Nephron progenitor cell (in vitro differentiated cells): ENCODE measurements at places on chromosomes 5 and 9.

- no peak overlapping the region for H3K4me3 ChIP-seq
- no peak overlapping the region for H3K27ac ChIP-seq
- no peak for DNase-seq
- no peaks in the 10 kb centered on the region for H3K36me3 ChIP-seq
- H3K27me3 ChIP-seq: peaks cover 2% of the 10 kb centered on the region
- peaks cover 75% of the 10 kb centered on the region for H3K4me1 ChIP-seq
These were observed 22.6 kb downstream of the B4GALT1 start for GRCh38 chr9:33144551-33144950.

- no peak overlapping the region for H3K27ac ChIP-seq
- no peak for DNase-seq
- peaks cover 31% of the 10 kb centered on the region for H3K36me3 ChIP-seq
- peaks cover 16% of the 10 kb centered on the region for H3K27me3 ChIP-seq
- H3K4me3 ChIP-seq: no peak overlapping the region
These were observed 3.3 kb downstream of the SHISAL2B start for GRCh38 chr5:64693636-64694035.

GRCh38 chr9:37449862-37450632 is 15.2 kb downstream of the ZBTB5 start:
- peaks cover 3% of the 10 kb centered on the region for H3K27me3 ChIP-seq
- peaks cover 50% of the 10 kb centered on the region for H3K36me3 ChIP-seq
- no peak for DNase-seq
- H3K4me1 ChIP-seq: peaks cover 7% of the 10 kb centered on the region

DNA sequence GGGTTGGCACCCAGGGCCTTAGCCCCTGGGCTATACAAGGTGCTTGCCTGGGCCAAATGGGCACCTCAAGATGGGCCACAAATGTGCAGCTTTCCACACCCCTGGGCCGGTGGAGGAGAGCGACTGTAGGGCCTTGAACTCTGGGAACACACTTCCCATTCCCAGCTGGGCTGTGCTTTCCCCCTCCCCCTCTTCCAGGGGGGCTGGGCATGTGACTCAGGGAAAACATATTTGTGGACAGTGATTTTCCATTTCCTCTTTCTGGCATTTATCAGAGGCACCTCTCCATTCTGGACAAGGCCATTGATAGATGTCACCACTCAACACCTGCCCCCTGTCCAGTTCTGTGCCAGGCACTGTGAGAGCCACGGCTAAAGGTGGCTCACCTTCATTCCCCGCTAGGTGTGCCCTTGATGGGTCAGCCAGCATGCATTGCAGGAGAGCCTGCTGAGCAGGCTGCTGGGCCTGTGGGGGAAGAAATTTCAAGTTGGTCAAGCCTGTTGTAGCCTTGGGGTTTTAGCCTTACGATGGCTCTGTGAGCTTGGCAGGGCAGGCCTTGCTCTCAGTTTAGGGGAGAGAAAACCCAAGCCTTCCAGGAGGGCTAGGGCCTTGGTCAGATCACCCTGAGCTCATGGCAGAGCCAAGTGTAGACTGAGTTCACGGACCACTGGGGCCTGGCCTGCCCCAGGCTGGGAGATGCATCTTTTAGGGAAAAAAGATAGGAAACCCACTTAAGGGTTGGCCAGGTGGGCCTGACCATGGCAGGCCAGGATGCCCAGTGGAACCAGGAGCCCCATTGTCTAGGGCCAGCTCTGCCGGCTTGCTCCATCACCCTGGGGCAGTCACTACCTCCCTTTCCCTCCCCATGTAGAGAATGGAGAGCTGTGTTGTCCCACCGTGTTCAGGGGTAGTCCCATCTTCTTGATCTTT is 113.9 kb downstream of the DAB2IP start:
- DNase-seq: no peak
- H3K27me3 ChIP-seq: no peaks in the 10 kb centered on the region
- peaks cover 32% of the 10 kb centered on the region for H3K36me3 ChIP-seq
- no peaks in the 10 kb centered on the region for H3K4me1 ChIP-seq

- peaks cover 5% of the 10 kb centered on the region for H3K36me3 ChIP-seq
- H3K4me1 ChIP-seq: peaks cover 4% of the 10 kb centered on the region
These were observed 46.2 kb upstream of the FCN2 start for GRCh38 chr9:134834217-134834956.

GRCh38 chr9:27595733-27596132 is 22.5 kb upstream of the C9orf72 start:
- DNase-seq: no peak
- H3K36me3 ChIP-seq: no peaks in the 10 kb centered on the region
- H3K27me3 ChIP-seq: no peaks in the 10 kb centered on the region
- H3K27ac ChIP-seq: no peak overlapping the region
- H3K4me1 ChIP-seq: peaks cover 7% of the 10 kb centered on the region
- H3K4me3 ChIP-seq: no peak overlapping the region

DNA sequence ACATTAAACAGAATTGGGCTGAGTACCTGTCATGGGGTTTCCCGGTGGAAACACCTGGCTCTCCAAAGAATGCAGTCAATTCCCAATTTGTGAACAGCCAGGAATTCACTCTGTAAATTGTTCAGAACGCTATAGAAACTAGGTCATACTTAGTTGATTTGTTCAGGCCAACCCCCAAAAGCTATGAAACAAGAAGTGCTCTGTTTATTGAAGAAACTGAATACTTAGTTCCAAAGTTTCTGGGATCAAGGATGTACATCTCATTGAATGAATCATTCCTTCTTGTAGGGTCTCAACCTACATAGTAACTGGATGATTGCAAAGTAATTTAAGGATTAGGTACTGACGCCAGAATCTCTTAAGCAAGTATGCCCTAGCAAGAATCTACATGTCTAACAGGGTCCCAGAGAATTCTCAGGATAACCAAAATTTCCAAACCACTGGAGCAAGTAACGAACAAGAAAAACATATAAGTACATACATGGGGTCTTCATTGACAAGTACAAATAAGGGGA is 659 bp upstream of the TUSC1 start:
- no peaks in the 10 kb centered on the region for H3K27me3 ChIP-seq
- no peak for DNase-seq
- H3K4me3 ChIP-seq: no peak overlapping the region
- H3K4me1 ChIP-seq: no peaks in the 10 kb centered on the region
- H3K36me3 ChIP-seq: no peaks in the 10 kb centered on the region

GRCh38 chr9:113919871-113920270 is 43.8 kb downstream of the ZNF618 start:
- peaks cover 56% of the 10 kb centered on the region for H3K36me3 ChIP-seq
- DNase-seq: no peak
- no peaks in the 10 kb centered on the region for H3K27me3 ChIP-seq
- H3K4me1 ChIP-seq: peaks cover 19% of the 10 kb centered on the region
- peak overlapping the region; percentile 44 for H3K27ac ChIP-seq

DNA sequence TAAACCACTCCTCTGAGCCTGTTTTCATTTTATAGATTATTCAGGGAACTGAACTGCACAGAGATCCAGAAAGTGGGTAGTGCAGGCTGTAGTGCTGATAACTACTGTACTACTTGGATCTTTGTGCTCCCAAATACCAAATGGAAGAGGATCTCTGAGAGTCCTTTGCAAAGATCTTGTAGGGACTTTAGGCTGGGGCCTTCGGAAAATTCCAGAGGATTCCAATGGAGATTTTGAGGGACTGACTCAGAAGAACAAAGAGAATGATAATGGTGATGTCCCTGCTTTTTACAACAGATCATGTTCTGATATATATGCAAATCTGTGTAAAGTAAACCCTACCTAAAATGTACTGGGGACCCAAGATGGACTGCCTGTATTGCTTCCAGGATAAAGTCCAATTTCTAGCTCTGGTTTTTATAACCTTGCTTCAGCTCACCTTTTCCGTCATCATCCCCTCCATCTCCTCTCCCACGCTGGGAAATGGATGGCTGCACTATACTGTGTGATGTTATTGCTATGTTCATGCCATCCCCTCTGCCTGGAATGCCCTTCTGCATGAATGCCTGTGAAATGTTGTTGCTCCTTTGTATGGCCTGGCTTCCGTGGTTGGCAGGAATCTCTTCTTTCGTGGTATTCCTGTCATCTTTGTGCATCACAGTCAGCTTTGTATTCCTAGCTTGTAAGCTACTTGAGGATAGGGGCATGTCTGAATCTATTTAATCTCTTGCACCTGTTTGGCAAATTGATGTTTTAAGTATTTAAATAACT is 9.7 kb upstream of the PSMD5 start:
- no peak overlapping the region for H3K27ac ChIP-seq
- peaks cover 2% of the 10 kb centered on the region for H3K27me3 ChIP-seq
- H3K4me1 ChIP-seq: peaks cover 10% of the 10 kb centered on the region
- no peaks in the 10 kb centered on the region for H3K36me3 ChIP-seq
- H3K4me3 ChIP-seq: no peak overlapping the region

DNA sequence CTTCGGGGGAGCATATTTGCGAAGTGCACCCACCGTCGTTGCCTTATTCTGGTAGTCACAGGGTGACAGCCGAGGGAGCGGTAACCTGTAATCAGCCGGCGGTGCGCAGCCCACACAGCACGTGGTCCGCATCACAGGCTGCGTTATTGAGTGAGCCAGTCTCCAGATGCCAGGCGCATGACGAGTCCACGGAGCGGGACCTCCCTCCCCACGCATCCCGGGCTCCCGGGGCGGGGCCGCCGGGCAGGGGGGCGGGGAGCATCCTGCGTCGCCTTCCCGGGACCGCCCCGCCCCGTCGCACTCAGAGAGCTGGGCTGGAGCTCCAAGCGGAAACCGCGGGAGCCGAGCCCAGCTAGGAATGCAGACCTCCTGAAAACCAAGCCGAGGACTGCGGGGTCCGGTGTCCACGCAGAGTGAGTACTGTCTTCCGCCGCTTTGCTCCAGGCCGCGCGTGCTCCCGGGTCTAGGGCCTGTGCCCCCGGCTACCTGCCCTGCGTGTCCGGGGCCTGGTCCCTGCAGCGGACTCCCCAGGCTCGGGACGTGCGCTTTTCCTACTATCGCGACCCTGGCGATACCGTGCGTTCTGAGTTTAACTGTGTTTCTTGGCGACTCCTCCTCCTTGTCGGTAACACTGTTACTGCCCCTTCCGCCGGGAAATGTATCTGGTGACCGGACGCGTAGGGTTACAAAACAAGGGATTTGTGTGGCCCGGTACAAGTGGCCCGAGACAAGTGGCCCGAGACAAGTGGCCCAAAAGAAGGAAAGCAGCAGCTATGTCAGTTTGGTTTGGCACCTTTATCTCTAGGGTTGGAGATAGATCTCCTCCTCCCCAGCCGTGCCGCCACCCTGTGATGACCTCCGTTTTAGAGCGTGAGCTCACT is 40.6 kb downstream of the CAST start:
- H3K36me3 ChIP-seq: no peaks in the 10 kb centered on the region
- H3K27ac ChIP-seq: peak overlapping the region; percentile 90
- peaks cover 27% of the 10 kb centered on the region for H3K27me3 ChIP-seq

GRCh38 chr9:37410969-37411785 is 11.3 kb upstream of the GRHPR start:
- DNase-seq: no peak
- no peak overlapping the region for H3K27ac ChIP-seq
- H3K4me3 ChIP-seq: no peak overlapping the region
- peaks cover 36% of the 10 kb centered on the region for H3K4me1 ChIP-seq
- peaks cover 7% of the 10 kb centered on the region for H3K27me3 ChIP-seq

- H3K36me3 ChIP-seq: no peaks in the 10 kb centered on the region
- H3K4me3 ChIP-seq: no peak overlapping the region
- peaks cover 4% of the 10 kb centered on the region for H3K27me3 ChIP-seq
- H3K4me1 ChIP-seq: peaks cover 16% of the 10 kb centered on the region
- H3K27ac ChIP-seq: no peak overlapping the region
- DNase-seq: no peak
These were observed 32.5 kb upstream of the N4BP3 start for GRCh38 chr5:178080618-178081410.

DNA sequence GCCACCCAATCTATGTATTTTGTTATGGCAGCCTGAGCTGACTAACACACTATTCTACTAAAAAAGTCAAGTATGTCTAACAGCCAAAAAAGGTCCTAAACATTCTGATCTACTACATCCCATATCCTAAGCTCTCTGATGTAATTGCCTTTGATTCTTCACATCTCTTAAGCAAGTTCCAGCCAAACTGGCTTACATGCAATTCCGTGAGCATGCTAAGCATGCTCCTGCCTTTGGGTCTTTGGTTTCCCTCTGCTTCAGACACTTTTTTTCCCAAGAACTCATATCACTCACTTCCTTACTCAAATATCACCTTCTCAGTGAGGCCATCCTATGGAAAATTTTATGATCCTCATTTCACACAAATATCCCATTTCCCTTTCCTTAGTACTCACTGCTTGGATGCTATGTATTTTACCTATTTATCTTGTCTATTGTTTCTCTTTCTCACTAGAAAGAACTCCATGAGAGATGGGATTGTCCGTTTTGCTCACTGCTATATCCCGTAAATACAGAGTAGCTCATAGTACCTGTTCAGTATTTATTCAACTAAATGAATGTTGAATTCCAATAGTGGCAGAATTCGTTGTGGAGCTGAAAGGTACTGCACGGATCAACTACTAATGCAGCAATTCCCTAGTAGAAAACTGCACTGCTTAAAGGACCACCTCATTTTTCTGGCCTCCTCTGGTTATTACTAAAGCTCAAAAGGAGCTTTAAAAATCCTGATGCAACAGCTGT is 2.3 kb upstream of the SLC12A2 start:
- peaks cover 2% of the 10 kb centered on the region for H3K27me3 ChIP-seq
- peaks cover 48% of the 10 kb centered on the region for H3K4me1 ChIP-seq
- H3K4me3 ChIP-seq: peak overlapping the region; percentile 91
- no peak for DNase-seq
- peaks cover 5% of the 10 kb centered on the region for H3K36me3 ChIP-seq
- H3K27ac ChIP-seq: peak overlapping the region; percentile 14

GRCh38 chr9:131410044-131410491 is 16.2 kb downstream of the PRRC2B start:
- peaks cover 44% of the 10 kb centered on the region for H3K4me1 ChIP-seq
- peaks cover 12% of the 10 kb centered on the region for H3K27me3 ChIP-seq
- no peak overlapping the region for H3K4me3 ChIP-seq
- no peak for DNase-seq

GRCh38 chr9:26684029-26684428 is 208.6 kb downstream of the CAAP1 start:
- no peak overlapping the region for H3K4me3 ChIP-seq
- no peaks in the 10 kb centered on the region for H3K36me3 ChIP-seq
- no peak overlapping the region for H3K27ac ChIP-seq
- no peak for DNase-seq
- peaks cover 30% of the 10 kb centered on the region for H3K4me1 ChIP-seq
- H3K27me3 ChIP-seq: no peaks in the 10 kb centered on the region

- H3K4me3 ChIP-seq: no peak overlapping the region
- peaks cover 6% of the 10 kb centered on the region for H3K27me3 ChIP-seq
- no peak overlapping the region for H3K27ac ChIP-seq
- peaks cover 13% of the 10 kb centered on the region for H3K36me3 ChIP-seq
- DNase-seq: no peak
- H3K4me1 ChIP-seq: peaks cover 6% of the 10 kb centered on the region
These were observed 45.3 kb downstream of the SLC36A1 start for GRCh38 chr5:151492729-151493128.

- no peak for DNase-seq
- peaks cover 71% of the 10 kb centered on the region for H3K4me1 ChIP-seq
- H3K36me3 ChIP-seq: peaks cover 14% of the 10 kb centered on the region
- no peak overlapping the region for H3K27ac ChIP-seq
These were observed 2.7 kb downstream of the NTMT1 start for GRCh38 chr9:129628709-129629108.
